ENCODE measurements at places on chromosomes 12 and 14.

DNA sequence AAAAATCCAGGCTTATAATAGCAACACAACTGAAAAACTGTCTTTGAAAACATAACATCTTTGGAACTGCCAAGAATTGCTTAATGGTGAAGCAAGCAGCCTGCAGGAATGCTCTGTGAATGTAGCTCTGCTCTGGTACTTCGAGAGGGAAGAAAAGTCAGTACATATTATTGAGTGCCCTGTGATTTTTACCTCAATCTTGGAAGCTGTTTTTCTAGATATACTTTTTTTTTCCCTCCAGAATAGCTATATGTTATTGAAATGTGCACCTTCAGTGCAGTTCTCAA, 508.1 kb downstream of the PCNX1 start:
- no peak for DNase-seq

- peak; percentile 50 for DNase-seq
Observed at GRCh38 chr14:104746071-104746545, 6.8 kb upstream of the SIVA1 start.

DNA sequence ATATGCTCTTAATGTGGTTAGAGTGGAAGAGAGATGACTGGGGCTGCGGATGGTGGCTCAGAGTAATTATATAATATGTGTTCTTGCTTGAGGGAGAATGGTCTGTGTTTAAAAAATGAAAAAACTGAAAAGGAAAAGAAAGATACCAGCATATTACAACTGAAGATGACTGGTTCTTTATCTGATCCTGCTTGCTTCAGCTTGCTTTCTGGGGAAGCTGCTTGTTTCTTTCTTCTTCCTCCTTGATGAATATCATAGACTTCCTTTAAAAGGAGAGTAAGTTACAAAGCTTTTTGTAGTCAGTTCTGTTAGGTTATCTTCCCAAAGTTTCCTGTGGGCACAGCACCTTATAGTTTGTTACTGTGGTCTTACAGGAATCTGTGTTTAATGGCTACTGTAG, 210.9 kb downstream of the ERC1 start:
- DNase-seq, result no peak

DNA sequence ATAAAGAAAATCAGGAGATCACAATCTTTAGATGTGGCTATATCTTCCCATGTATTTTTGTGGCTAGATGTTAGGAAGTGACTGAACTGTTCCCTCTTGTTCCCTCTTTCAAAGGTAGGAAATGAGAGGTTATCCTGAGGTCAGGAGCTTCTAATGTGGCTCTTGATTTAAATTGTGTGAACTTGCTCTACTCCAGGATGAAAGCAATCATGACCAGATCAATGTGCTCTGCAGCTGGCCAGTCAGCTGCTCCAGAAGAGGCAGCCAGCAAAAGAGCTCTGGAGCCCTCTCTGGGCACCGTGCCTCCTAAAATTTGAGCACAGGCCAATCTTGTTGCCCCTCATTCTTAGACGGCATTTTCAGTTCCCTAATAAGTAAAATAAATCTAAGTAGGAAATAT, 32.0 kb downstream of the CDK17 start:
- DNase-seq, result no peak

- no peak for DNase-seq
Observed at GRCh38 chr12:85949253-85949652, 75.2 kb downstream of the NTS start.

DNA sequence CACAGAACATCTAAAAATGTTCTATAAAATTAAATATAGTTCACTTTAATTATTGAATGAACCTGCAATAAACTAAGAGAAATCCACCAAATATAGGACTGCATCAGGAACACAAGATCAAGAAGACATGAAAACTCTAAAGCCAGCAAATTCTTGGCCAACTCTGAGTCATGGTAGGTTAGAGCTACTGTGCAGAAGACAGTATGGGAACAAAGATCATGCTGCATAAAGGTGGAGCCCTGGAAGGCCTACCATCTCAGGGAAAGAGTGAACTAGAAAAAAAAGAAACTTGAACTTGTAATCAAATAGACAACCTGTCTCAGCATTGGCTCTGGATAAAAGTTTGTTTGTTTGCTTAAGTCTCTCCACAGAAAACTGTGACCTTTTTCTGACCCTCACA, 66.9 kb upstream of the CNOT2 start:
- no peak for DNase-seq

DNA sequence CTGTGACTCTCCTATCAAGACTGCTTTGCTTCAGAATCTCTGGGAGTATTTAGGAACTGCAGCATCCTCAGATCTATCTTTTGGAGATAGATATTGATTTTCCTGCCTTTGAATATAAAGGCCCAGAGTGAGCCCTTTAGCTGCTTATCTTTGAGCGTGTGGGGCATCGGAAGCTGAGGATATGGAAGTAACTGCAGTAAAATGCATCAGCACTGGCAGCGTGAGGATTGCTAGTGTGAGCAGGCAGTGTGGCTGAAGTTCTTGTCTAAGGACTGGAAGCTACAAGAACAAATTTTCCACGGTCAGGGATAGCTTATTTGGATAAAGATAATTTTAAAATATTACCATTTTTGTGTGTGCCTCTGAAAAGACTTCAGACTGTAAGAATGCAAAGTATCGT, 474.7 kb downstream of the NPAS3 start:
- DNase-seq, result no peak

DNA sequence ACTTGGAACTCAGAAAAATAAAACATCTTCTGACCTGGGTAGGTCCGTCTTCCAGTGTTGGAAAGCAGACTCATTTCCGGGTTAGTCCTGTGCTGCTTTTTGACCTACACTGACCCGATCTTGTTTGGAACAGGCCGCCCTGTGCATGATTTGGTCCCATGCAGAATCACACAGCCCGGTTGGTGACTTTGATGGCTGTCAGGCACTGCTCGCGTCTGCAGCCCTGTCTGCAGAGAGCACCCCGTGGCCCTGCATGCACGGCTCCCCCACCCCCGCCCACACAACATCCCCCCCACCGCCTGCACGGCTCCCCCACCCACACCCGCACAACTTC, 31.6 kb downstream of the PACS2 start:
- no peak for DNase-seq

GRCh38 chr12:50362671-50363070, 33.7 kb downstream of the FAM186A start:
- DNase-seq, result no peak

GRCh38 chr14:48771717-48772116, 814.5 kb downstream of the RPS29 start:
- no peak for DNase-seq

DNA sequence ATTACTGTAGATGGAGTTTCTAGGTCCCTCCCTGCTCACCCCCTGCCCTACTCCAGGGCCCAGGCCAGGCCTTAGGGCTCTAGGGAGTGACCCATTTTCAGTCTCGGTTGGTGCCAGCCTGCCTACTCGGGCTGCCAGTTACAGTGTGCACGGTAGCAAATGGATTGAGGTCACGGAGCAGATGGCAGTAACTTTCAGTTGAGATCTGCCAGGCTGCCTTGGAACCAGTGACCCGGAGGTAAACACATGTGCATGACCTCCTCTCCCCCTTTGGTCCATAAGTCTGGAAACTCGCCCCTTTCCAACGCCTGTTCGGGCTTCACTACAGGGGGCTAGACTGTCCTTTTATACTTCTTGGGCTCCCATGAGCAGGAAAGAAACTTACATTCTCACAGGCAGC, 139.7 kb upstream of the TBX3 start:
- no peak for DNase-seq

GRCh38 chr12:121911824-121912585, 6.4 kb upstream of the CFAP251 start:
- DNase-seq, result peak; percentile 31

- no peak for DNase-seq
Observed at GRCh38 chr14:99564256-99564925, 39.6 kb downstream of the CCDC85C start.

Measured in stimulated activated naive CD8-positive, alpha-beta T cell treated with anti-CD3 and anti-CD28 coated beads, Interleukin-15, Interleukin-2, amounts not matched to agents 100 U/mL and 50 U/mL, for 24 hours (primary cell).